ENCODE measurements at places on chromosomes 1 and 21.

- no peak for DNase-seq
Measured at GRCh38 chr1:240985081-240985480, 371.9 kb downstream of the RGS7 start.

DNA sequence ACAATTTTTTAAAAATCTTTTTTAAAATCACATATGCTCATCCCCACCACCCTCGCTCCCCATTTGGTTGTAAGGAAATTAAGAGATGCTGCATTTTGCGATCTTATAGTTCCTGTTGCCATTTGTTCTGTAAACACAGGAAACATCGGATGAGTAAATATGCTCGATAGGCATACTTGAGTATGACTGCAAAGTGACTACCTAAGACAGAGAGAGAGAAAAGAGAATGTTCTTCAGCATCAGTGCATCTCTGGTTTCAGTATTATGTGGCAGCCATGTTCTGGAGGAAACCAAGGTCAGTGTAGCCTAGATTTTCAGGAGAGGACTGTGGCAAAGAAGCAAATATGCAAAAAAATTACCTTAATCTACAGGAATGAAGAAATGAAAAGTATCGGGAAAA lies 265.5 kb upstream of the FMN2 start:
- DNase-seq, result no peak

GRCh38 chr1:3662080-3662671 lies 9.9 kb downstream of the TP73 start:
- DNase-seq, result no peak

DNA sequence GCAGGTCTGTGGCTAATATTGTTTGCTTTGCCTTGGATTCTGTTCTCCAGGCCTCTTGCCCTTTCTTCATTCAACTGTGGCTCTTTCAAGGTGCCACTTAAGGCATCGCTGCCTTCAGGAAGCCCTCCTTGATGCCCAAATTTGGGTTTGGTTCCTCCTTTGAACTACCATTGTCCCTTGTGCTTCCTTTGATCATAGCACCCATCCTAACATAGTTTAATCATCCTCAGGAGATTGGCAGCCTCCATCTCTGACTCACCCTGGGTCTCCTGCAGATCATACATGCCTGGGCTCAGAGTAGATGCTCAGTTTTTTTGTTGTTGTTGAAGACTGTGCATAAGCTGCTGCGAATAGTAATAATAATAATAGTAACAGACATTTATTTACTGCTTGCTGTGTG lies 54.4 kb upstream of the ACOT11 start:
- no peak for DNase-seq

DNA sequence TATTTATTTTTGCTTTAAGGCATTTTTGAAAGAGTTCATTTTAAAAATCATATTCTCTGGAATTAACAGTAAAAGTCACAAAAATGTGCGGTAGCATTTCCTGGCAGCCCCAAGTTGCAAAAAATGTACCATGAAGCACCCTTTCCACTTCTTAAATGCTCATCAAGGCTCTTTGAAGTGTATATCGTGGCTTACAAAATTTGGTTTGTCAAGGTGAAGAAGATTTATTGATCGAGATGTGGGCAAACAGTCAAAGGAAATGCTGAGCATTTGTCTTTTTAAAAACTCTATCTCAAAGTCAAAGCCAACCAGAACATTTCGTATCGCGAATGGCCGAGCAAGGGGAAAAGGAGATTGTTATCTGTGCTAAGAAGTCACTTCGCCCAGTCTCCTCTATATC lies 277.5 kb upstream of the KAZN start:
- DNase-seq, result no peak

GRCh38 chr1:41280202-41281032 lies 38.3 kb upstream of the SCMH1 start:
- DNase-seq, result no peak

DNA sequence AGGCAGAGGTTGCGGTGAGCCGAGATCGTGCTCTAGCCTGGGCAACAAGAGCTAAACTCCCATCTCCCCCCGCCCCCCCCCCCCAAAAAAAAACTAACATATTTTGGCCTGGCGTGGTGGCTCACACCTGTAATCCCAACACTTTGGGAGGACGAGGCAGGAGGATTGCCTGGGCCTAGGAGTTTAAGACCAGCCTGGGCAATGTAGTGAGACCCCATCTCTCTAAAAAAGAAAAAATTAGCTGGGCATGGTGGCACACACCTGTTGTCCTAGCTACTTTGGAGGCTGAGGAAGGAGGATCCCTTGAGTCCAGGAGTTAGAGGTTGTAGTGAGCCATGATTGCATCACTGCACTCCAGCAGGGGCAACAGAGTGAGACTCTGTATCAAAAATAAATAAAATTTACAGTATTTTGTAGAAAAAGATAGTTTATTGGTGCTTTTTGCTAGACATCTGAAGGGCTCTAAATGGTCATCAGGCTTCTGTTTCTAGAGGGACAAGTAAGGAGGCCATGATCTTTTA lies 9.0 kb downstream of the YTHDF2 start:
- no peak for DNase-seq

DNA sequence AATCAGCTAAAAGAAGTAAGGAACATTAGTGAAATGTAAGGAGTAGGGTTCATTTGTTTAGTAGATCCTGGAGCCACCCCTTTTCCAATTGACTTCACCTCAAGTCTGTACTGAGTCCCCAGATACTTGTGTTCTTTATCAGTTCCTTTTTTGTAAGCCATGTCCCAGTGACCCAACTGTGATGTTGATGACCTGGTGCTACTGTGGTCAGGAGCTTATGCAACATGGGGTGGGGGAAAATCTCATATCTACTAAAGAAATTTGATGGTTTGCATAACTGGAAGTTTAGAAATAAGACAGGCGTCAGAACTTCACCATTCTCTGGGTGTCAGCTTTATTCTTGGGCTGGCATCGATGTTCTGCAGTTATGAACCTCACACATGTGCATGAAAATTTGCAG lies 120.5 kb downstream of the LRRC7 start:
- no peak for DNase-seq

- DNase-seq, result no peak
Measured at GRCh38 chr1:108664481-108664880, 3.6 kb upstream of the HENMT1 start.

GRCh38 chr1:11893907-11894251 lies 32.3 kb downstream of the KIAA2013 start:
- peak; percentile 89 for DNase-seq

GRCh38 chr21:44085491-44086321 lies 21.5 kb upstream of the PWP2 start:
- DNase-seq, result no peak

- no peak for DNase-seq
Measured at GRCh38 chr1:15509586-15509985, 14.4 kb downstream of the CASP9 start.

Data from activated CD8-positive, alpha-beta memory T cell treated with anti-CD3 and anti-CD28 coated beads for 24 hours (primary cell).